Right renal cortex interstitium (tissue), 3 donors: ENCODE measurements at places on chromosomes 7 and 10.

- DNase-seq, result no peak
These were observed 852.8 kb downstream of the XPNPEP1 start for GRCh38 chr10:109070492-109070891.

- DNase-seq, result no peak
These were observed 11.5 kb downstream of the CREB3L2 start for GRCh38 chr7:137990251-137990941.

GRCh38 chr10:76202777-76203176 lies 771.4 kb downstream of the LRMDA start:
- DNase-seq, result no peak

DNA sequence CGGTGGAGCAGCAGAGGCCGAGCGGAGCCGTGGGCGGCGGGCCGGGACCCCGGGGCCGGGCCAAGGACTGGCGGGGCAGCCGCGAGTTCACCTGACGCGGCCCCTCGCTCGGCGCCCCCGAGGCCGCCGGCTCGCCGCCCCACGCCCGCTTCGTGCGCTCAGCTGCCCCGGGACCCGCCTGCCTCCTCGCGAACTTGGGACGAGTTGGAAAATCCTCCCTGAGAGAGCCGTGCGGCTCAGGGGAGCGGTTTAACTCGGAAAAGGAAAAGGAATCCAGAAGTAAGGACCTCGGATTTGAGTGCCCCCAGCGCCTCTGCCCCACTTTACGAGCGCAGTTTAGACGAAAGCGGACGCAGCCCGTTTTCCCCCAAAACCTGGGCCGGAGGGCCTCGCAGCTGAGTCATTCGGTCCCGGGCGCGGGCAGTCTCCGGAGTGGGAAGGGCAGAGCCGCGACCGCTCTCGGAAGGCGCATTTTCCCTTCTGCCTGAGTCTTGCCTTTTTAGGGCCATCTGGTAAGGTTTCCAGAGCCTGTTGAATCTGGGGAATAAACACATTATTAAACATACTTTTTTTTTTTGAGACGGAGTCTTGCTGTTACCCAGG lies 744 bp downstream of the CREM start:
- DNase-seq, result peak; percentile 39

GRCh38 chr7:103793614-103794013 lies 195.8 kb downstream of the RELN start:
- no peak for DNase-seq

- no peak for DNase-seq
These were observed 33.7 kb upstream of the RHEB start for GRCh38 chr7:151553356-151553755.

GRCh38 chr10:43231523-43232078 lies 35.3 kb downstream of the RASGEF1A start:
- DNase-seq, result no peak

GRCh38 chr10:105706281-105707026 lies 1065.4 kb downstream of the SORCS3 start:
- no peak for DNase-seq

DNA sequence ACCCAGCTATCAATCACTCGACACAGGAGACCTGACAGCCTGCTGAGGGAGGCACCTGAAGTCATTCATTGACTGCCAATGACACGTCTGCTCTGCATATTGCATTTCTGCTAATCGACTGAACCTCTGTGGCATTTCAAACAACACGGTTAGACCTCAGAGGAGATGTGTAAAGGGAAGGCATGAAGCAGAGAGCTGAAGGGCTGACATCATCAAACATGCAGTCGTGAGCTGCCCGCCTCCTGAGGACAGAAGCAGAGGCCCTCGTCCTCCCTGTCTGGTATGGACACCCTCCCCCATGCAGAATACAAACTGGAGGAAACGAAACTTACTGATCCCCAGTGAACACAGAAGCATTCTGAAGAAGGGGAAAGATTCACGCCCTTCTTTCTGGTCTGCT lies 462.6 kb upstream of the MGMT start:
- DNase-seq, result no peak

- no peak for DNase-seq
These were observed 912.6 kb downstream of the GATA3 start for GRCh38 chr10:8967061-8967460.

GRCh38 chr7:30840141-30841024 lies 69.2 kb downstream of the MINDY4 start:
- no peak for DNase-seq

DNA sequence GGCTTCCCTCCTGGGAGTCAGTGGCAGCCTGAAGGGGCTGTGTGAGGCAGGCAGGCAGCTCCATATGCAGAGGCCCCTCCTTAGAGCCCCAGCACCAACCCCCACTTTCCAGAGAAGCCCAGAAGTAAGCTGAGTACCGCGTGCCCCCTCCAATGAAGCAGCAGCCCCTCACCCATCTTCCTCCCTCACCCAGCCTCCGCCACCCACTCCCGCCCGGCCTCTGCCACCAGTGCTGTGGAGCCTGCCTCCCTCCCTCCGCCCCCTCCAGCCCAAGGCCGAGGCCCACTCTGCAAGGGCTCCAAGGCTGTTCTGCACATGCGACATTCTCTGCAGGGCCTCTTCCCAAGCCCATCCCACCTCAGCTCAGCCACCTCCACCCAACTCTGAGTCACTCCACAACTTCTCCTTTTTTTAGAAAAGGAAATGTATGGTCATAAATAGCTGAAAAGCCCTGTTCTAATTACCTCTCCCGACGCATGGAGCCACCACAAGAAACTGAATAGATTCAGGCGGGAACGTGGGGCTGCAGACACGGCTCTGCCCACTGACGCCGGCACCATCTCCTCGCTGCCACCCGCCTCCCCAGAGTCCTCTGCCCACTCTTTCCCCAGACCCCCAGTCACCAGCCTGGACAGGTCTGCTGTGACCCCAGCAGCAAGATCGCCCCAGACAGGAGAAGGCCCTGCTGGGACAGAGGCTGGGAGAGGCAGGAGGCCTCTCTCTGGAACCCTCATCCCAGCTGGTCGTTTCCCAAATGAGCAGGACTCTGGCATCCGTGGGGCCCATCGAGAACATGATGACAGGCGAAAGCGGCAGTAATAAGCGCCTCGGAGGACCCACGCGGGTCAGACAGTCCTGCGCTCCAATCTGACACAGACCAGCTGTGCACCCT lies 213.9 kb downstream of the MAD1L1 start:
- no peak for DNase-seq

DNA sequence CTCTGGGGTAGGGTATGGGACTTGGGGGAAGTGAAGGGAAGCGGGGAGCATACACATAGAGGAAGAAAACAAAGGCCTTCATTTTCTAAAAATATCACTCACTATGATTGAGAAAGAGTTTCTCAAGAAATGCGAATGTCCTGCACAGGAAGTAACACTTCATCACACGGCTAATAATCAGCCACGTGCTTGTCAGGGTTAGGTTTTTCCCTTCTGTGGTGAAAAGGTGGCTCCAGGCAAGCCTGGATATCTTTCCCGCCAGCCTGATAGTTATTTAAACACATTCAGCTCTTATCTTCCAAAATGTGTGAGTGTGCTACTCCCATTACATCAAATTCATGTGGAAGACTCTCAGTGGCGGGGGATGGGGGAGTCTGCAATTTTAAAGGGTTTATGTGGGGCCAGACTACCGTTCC lies 166.4 kb upstream of the ADO start:
- DNase-seq, result no peak

- no peak for DNase-seq
These were observed 125.9 kb downstream of the CDH23 start for GRCh38 chr10:71522442-71523144.

DNA sequence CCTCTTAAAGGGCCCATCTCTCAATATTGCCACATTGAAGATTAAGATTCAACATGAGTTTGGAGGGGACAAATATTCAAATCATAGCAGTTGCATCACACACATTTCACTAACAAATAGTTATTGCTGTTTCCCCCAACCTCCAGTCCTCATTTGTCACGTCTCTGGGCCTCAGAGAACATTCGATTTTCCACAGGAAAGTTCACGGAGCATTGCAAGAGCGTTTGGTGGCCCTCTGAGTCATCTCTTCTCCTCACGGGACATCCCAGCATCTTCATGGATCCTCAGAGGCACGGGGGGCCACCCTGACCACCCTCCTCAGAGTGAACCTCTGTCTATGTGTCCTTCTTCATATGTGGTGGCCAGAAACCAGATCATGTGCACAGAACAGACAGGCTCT lies 50.3 kb upstream of the CHST15 start:
- no peak for DNase-seq

DNA sequence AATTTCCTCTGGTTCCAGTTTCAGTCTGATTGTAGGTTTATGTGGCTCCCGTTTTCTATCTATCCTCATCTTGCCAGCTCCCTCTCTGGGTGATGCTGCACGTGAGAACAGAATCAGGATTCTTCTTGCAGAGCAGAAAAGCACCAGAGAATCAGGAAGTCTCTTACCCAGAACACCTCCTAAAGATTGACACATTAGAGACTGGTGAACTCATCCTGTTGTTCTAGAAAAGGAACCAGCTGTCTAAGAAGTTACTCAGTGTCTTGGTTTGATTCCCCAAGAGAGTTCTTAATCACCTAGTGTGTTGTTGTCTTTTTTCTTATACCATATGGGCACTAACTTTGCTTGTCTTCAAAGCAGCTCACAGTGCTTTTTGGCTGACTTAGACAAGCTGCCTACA lies 152.4 kb downstream of the DGKI start:
- no peak for DNase-seq

DNA sequence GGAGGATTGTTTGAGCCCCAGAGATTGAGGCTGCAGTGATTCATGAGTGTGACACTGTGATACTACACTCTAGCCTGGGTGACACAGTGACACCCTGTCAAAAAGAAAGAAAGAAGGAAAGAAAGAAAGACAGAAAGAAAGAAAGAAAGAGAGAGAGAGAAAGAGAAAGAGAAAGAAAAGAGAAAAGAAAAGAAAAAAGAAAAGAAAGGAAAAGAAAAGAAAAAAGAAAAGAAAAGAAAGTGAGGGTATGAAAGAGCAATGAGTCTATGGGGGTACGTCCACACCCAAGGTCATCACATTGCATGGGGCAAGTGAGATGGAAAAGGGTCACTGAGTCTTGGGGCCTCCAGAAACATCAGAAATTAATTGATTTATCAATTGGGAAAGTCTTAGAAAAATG lies 135.2 kb upstream of the CSTF2T start:
- DNase-seq, result no peak

GRCh38 chr10:71234004-71234894 lies 21.9 kb downstream of the UNC5B start:
- DNase-seq, result no peak

DNA sequence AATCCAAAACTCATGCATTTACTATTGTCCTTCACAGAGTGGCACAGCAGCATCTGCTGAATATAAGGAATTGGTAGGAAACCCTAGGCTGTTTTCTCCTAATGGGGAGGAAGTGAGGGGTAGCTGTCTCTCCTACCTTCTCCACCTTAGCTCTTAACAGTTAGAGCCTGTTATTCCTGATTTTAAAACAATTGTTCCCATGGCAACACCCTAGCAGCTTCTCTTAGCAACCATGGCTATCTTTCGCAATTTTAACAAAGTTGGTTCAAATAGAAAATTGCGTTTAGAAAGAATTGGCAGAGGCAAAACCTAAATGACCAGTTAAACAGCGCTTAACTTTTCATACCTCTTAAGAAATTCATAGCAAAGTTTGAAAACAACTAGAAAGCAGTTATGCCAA lies 603.4 kb upstream of the AUTS2 start:
- DNase-seq, result no peak

GRCh38 chr7:27459021-27459730 lies 203.5 kb downstream of the HIBADH start:
- DNase-seq, result no peak

- no peak for DNase-seq
These were observed 52.6 kb downstream of the BPGM start for GRCh38 chr7:134699021-134699818.

GRCh38 chr7:137895301-137896221 lies 48.8 kb upstream of the DGKI start:
- no peak for DNase-seq

DNA sequence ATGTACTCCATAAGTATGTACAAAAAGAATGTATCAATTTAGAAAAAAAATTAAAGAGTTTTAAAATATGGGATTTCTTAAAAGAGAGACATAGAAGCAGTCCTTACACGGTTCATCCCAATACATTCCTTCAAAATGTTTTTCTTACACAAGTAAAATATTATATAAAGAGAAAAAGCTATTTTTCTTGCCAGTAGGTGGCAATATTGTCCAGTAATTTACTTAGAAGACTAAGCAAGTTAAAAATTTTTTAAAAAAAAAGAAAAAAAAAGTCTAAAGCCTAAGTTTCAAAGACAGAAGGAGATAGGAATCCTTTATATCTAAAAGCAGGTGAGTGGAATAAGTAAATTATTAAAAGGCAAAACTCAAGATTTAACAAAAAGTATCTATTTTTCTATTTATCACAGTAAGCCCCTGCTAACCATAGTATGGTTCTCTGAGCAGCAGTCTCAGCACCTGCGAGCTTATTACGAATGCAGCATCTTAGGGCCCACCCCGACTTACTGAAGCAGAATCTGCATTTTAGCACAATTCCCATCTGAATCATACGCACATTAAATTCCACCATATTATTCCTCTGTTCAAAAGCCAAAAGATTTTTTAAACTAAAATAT lies 240.6 kb downstream of the DGKI start:
- no peak for DNase-seq

GRCh38 chr10:27512548-27512947 lies 8.4 kb downstream of the RAB18 start:
- DNase-seq, result no peak

GRCh38 chr10:72175149-72175548 lies 40.7 kb upstream of the ANAPC16 start:
- no peak for DNase-seq

DNA sequence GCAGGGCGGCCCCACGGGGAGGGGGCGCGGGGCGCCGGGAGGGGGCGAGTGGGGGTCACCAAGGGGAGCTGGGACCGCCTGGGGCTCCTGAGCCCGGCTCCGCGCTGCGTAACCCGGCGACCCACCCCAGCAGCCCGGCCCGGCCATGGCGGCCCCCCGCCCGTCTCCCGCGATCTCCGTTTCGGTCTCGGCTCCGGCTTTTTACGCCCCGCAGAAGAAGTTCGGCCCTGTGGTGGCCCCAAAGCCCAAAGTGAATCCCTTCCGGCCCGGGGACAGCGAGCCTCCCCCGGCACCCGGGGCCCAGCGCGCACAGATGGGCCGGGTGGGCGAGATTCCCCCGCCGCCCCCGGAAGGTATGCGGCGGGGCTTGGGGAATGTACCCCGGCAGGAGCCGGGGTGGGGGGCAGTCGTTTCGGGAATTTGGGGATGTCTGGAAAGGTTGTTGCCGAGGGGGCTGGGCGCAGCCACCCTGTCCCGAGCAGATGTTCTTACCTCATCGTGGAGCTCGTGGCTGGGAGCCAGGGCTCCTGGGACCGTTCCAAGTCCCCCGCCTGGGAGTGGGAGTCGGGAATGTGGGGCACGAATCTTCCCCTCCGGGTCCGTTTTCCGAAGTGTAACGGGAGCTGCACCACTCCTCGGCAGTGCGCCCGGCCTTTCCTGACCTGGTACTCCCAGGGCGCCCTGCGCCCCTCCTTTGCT lies 431 bp downstream of the ZYX start:
- peak; percentile 64 for DNase-seq

DNA sequence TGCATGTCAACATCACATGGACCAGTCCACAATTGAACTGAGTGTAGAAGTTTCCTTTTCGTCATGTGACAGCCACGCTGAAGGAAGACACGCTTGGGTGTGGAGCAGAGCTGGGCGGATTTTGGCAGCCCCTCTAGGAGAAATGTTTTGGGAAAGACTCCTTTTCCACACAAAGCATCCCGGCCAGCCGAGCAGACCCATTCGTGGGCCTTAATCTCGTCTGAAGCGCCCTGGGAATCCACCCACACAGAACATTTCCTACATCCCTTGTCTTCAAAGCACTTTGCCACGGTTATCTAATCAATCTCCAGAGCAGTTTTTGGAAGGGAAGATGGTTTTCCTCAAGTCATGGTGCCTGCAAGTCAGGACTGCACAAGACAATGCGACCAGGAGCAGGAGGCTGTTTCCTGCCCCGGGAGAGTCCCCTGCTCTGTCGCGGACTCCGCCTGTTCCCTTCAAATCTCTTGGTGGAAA lies 8.4 kb upstream of the IFT22 start:
- no peak for DNase-seq
